Liver (tissue), 10 donors: ENCODE measurements at places on chromosomes 16 and 17. TPM values are rescaled to one million over a fixed set of nuclear protein-coding genes. Genes with fewer than 3 reads are reported as not detected.

- no peak for DNase-seq
These were observed 497 bp downstream of the BCL7C start for GRCh38 chr16:30893417-30893743.

DNA sequence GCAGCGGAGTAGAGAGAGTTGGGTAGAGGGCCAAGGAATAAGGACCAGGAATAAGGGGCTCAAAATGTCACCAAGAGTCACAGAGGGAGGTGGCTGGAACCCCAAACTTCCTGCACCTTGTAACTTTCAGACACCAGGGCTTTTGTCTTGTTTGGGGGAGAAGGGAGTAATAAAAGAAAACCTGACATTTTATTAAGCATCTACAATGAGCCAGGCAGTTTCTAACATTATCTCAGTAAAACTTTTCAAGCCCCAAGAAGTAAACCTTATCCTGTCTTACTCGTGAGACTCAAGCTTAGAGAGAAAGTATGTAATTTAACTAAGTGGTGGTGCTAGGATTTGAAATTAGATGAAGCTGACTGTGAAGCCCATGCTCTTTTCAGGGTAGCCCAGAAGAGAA lies 848 bp upstream of the MTMR4 start:
- DNase-seq: no peak

DNA sequence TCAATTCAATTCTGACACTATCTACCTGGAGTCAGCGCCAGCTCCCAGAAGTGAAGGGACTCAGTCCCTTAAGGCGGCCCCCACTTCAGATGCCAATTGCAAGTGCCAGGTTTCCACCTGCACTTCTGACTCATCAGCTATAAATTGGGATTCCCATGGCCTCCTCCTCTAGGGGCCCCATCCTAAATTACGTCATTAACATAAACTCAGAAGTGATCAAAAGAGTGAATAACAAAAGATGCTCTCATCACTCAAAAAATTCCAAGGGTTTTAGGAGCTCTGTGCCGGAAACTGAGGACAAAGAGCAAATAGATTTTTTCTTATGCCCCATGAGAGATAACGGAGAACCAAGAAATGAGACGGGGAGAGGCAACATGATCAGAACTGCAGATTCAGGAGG lies 148.6 kb upstream of the IRX6 start:
- no peak for DNase-seq

GRCh38 chr17:82802075-82802780 lies 37.6 kb downstream of the ZNF750 start:
- no peak for DNase-seq

GRCh38 chr17:40935624-40936023 lies 1.8 kb downstream of the KRT23 start:
- DNase-seq: no peak

- DNase-seq: no peak
These were observed 7.8 kb downstream of the DLX3 start for GRCh38 chr17:49987290-49987585.

GRCh38 chr16:47143677-47144558 lies at the start of gene NETO2:
NETO2 (minus strand) TSS chr16:47143945; CDS start chr16:47143612, 333 bp downstream.
- peak; percentile 41 for DNase-seq

GRCh38 chr17:65332375-65332774 lies 195.2 kb downstream of the RGS9 start:
- no peak for DNase-seq

TNFRSF17 gene
- not detected for polyA plus RNA-seq

ZNF597 gene
- 0.53 TPM for polyA plus RNA-seq

ZNF624 gene
- 0.26 TPM for polyA plus RNA-seq
